ENCODE measurements at places on chromosomes 11 and 22.
A peak's percentile ranks its signal among the peaks of the same experiment; 100 is the strongest.

DNA sequence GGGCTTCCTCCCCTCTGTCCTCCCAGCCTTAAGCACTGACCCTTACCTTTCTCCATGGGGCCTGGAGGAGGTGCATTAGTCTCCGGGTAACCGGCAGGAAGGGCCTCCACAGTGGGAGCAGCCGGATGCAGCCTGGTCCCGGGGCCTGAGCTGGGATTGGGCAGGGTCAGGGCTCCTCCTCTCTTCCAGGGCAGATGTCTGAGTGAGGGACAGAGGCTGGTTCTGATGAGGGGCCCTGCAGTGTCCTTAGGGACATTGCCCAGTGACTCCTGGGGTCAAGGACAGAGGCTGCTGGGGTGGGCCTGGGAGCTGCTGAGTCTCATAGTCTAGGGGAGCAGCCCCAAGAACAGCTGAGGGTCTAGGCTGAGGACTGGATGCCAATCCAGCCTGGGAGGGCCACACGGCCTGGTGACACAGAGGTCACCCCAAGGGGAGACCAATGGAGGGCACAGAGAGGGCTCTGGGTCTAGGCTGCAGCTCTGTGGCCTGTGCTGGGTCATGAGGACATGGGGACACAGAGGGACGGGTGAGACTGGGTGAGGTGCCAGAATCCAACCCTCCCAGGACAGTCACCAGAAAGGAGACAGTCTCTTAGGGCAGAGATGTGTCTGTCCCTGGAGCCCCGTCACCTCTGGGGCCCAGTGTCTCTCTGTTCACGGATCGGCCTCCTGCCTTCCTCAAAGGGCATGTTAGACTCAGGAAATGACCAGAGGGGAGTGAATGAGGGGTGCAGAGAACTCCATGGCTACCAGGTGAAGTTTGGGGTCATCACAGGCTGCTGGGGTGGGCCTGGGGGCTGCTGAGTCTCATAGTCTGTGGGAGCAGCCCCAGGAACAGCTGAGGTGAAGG is 6.5 kb downstream of the IGLL5 start:
- DNase-seq: no peak

- DNase-seq: no peak
These were observed 2.5 kb downstream of the KCTD17 start for GRCh38 chr22:37054056-37054395.

DNA sequence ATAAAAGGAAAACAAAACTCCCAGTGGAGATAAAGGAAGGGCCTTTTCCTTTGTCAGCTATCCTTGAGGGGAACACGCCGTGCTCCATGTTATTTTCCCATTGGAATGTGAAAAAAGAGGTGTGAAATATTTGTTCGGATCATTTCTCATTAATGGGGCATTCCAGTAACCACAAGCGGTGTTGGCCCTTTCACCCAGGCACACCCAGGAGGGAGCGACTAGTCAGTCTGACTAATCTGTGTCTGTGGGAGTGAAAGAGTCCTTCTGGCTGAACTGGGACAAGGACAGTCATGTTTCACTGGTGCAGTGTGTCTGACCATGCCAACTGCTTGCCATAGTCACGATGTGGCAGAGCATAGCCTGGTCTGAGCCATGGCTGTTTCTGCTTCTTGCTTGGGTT is 13.0 kb upstream of the MYEOV start:
- DNase-seq: peak; percentile 84

DNA sequence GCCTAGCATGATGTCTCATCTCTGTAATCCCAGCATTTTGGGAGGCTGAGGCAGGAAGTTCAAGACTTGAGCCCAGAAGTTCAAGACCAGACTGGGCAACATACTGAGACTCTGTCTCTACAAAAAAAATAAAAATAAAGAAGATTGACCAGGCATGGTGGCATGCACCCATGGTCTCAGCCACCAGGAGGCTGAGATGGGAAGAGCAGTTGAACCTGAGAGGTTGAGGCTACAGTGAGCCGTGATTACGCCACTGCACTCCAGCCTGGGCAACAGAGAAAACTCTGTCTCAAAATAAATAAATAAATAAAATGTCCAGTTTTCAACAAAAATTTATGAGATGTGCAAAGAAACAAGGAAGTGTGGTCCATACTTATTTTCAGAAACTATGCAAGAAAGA is 28.3 kb downstream of the EFCAB6 start:
- DNase-seq: no peak

GRCh38 chr11:64206457-64207255 is at the start of gene FERMT3:
Gene FERMT3, plus strand, starts transcription at chr11:64206721. Its CDS starts 644 bp downstream, at chr11:64207365.
- DNase-seq: peak; percentile 46

GRCh38 chr11:67043572-67044349 is 12.9 kb upstream of the RHOD start:
- DNase-seq: no peak

Data from muscle of back (tissue), 13 donors.